Thyroid gland (tissue), 4 donors: ENCODE measurements at places on chromosomes 1 and 21. TPM values are rescaled to one million over a fixed set of nuclear protein-coding genes. Genes with fewer than 3 reads are reported as not detected.

GRCh38 chr1:183571678-183572268, 18.5 kb downstream of the NCF2 start:
- H3K27me3 ChIP-seq = no peaks in the 10 kb centered on the region
- no peak overlapping the region for H3K4me3 ChIP-seq
- H3K27ac ChIP-seq = no peak overlapping the region
- no peak for DNase-seq
- H3K36me3 ChIP-seq = no peaks in the 10 kb centered on the region

Gene TSTD1
- 352 TPM for total RNA-seq

- no peaks in the 10 kb centered on the region for H3K4me1 ChIP-seq
- no peak overlapping the region for H3K4me3 ChIP-seq
Observed at GRCh38 chr1:26320896-26321295, 3.1 kb downstream of the CD52 start.

Gene IQGAP3
- 1.4 TPM for total RNA-seq

Gene FAF1
- total RNA-seq = 87.0 TPM

Gene TMCO4
- total RNA-seq = 55.2 TPM

DNA sequence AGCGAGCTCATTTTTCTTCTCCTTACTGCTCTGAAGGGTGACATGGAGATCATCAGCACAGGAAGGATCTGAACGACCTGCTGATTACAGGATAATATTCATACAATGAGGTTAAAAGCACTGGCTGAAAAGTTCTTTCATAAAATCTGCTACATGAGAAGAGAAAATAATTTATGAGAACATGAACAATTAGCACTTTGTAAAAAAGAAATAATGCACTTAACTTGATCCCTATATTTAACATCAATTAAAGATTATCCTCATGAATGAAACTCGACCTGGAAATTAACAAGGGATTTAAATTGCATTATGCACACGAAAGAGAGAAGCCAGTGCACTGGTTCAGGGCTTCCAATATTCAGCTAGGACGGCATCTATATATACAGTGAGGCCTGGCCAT, 46.6 kb downstream of the RRAGC start:
- H3K4me3 ChIP-seq = no peak overlapping the region
- H3K36me3 ChIP-seq = no peaks in the 10 kb centered on the region
- no peaks in the 10 kb centered on the region for H3K4me1 ChIP-seq
- peaks cover 4% of the 10 kb centered on the region for H3K27me3 ChIP-seq
- no peak overlapping the region for H3K27ac ChIP-seq

DNA sequence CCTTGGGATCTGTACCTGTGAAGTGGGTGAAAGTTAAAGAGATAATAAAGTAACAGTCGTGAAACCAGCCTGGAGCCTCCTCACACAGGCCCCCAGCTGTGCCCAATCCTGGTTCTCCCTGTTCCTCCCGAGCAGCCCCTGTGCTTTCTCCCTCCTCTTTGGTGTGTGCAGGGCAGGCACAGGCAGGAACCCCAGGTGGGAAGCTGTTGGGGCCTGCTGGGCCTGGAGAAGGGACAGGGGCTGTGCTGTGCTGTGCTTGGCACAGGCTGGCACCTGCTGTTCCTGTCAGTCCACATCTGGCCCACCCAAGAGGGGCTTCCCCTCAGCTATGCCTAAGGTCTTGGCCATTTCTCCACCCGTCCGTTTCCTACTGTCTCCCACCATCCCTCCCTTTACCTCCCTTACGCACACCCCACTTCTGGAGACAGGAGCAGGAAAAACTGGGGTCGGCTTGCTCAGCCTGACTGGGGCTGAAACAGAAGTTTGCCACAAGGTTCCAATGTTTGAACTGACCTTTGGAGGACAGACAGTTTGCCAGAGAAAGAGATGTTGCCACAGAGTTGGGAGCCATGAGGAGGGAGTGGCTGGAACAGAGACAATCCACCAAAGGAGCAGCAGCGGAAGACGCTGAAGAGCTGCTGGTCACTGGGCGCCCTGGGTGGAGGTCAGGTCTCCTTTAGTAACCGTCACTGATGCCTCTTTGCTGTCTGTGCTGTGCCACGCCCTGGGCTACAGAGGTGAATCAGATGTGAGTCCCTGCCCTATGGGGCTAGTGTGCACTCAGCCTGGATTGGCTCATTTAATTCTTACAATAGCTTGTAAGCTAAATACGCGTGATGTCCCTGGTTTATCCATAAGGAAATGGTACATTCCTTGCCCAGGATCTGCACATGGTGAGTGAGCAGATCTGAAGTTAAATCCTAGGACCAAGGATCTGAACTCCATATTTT, 18.8 kb upstream of the ARTN start:
- no peaks in the 10 kb centered on the region for H3K36me3 ChIP-seq
- no peaks in the 10 kb centered on the region for H3K4me1 ChIP-seq
- H3K27ac ChIP-seq = no peak overlapping the region
- no peak for DNase-seq
- H3K4me3 ChIP-seq = no peak overlapping the region
- H3K27me3 ChIP-seq = no peaks in the 10 kb centered on the region

GRCh38 chr1:103901072-103901471, 151.4 kb downstream of the AMY1C start:
- no peak for DNase-seq
- no peak overlapping the region for H3K4me3 ChIP-seq
- no peaks in the 10 kb centered on the region for H3K4me1 ChIP-seq
- no peaks in the 10 kb centered on the region for H3K36me3 ChIP-seq
- H3K27ac ChIP-seq = no peak overlapping the region

Gene NECTIN4
- total RNA-seq = not detected

Gene PPFIA4
- total RNA-seq = 2.7 TPM
